ENCODE measurements at places on chromosomes 4 and X.

DNA sequence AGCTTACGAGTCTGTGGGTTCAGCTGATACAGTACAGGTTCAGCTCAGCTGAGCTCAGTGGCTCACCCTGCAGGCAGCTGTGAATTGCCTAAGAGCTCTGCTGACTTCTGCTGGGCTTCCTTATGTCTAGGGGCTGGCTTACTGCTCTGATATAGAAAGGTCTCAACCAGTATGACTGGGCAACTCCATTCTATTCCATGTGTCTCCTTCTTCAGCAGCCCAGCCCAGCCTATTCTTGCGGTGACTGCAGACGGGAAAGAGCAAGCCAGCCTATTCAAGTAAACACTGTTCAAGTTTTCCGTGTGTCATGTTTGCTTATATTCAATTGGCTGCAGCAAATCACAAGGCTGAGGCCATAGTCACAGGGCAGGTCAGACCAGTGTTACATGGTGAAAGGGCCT lies 615.4 kb upstream of the ZFP42 start:
- DNase-seq = no peak

DNA sequence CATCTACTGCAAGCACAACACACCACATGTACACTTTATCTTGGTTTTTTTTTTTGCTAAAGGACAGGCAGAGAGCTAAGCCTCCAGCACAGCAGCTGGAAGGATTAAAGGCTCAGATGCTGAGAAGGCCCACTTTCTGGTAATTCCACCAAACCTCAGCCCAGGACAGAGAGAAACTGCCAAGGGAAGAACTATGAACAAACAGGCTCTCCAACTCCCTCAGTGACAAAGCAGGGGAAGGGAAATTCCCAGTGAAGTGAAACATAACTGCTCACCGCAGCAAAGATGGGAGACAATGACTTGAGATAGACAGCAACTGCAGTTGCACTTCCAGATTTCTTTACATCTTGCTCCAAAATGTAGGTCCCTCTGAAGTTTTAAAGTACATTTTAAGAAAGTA lies 4.8 kb downstream of the PROM1 start:
- DNase-seq = no peak

DNA sequence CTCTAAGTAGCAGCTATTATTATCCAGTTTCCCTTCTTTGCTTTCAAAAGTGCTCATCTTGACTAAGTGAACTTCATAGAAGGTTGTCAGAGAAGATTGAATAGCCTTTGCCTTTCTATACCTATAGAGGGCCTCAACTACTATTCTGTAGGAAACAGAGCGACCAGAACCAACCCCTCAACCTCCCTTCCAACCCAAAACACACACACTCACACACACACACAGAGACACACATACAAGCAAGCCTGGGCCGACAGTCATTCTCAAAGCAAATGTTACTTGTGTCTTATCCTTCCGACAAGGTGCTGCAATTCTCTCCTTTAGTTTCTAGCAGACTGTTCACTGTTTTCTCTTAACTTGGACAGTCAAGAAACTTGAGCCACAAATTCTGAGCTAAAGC lies 201.6 kb downstream of the DCTD start:
- no peak for DNase-seq

DNA sequence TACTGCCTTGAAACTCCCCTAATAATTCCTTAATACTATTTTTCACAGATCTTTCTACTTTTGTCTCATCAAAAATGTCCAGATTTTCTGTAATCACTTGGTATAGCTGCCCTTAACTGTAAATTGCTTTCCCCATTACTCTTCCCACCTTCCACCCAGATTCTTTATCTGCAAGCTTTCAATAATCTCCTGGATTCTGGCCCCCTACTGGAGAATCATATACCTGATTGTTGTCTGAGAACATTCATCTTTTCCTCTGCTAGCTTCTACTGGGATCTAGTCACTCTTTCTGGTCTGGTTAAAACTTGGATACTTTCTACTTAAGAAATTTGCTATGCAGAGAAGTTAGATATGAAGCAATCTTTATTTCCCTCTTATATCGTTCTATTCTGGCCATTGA lies 552.6 kb downstream of the PCDH19 start:
- DNase-seq = no peak

DNA sequence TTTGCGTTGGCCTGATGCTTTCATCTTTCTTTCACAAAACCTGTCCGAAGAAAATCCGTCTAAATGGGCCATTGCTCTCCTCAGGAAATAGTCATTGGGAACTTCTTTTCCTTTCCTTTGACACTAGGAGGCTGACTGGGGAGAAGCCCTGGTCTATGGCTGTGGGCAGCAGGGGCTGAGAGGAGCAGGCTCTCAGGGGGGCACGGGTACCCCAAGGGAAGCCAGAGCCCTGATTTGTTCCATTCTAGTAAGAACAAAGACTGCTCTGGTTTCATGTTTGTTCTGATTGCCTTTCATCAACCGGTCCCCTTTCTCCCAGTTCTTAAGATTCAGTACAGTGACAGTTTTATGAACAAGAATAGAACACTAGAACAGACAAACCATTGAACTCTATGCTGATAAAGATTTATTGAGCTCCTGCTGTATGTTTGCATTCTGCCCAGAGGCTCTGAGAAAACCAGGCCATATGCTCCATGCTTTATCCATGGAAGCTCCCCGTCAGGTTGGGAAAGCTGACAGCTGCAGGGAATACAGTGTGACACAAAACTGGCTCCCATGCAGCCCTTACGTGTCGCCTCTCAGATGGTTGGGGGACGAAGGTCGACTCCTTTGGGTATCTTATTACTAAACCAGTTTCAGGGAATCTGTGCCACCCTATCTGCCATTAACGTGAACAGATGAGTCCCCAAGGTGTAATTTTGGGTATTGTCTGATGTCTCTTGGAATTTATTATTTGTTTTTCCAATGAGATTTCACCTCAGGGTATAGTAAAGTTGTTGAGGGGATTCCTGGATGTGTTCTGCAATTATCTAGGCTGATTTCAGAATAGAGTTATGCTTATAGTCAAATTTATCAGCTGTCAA lies 72.4 kb upstream of the MSANTD1 start:
- DNase-seq = no peak

GRCh38 chr4:124483048-124483906 lies 229.3 kb downstream of the ANKRD50 start:
- peak; percentile 17 for DNase-seq

- no peak for DNase-seq
Observed at GRCh38 chr4:48899950-48900349, 6.6 kb downstream of the OCIAD2 start.

DNA sequence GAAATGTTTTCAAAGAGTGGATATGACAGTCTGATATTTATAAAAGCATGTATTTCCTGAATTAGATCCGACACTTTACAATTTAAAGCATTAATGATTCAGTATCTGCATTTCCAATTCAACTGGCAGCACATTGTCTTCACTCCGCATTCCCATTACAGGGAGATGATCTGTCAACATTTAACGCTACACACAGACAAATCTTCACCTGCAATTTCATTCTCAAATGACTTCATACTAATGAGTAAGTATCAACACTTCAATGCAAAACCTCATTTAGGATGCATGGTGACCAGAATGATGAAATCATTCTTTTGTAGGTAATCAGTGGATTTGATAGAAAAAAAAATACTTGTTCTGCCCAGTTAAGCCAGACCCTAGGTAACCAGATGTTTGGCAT lies 749.6 kb downstream of the CENPC start:
- no peak for DNase-seq

- DNase-seq = no peak
Observed at GRCh38 chr4:79634111-79634510, 226.1 kb upstream of the GK2 start.

DNA sequence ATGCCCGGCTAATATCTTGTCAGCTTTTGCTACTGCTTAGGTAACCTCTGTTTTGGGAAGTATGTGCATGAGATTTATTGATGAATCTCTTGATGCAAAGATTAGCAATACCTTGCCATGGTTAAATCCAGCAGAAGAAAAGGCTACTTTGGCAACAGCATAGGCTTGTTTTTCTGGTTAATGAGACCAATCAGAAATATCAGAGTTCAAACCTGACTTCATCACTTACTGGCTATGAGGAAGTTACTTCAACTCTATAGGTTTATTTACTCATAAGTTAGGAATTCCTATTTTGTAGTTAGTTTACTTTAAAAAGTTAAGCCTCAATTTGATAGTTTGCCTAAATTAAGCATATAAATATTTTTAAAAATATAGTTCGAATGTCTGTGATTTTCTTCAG lies 93.1 kb downstream of the PDLIM5 start:
- DNase-seq = no peak

DNA sequence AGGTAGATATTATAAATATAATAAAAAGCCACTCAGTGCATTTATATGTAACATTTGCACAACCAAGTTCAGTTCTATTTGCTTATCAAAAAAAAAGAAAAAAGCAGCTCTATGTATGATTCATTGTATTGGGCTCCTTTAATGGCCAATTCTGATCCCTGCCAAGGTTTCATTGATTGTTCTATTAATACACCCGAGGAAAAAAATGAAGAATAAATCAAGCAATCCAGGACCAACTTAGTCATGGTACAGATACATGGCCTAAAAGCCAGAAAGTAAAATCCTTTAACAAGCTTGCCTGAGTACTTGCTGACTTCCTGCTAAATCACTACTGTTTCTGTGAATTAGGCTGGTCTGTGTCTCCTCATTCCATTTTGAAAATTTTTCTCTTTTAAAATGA lies 77.6 kb upstream of the PCDH7 start:
- DNase-seq = no peak

GRCh38 chrX:85941275-85941674 lies 106.1 kb downstream of the CHM start:
- no peak for DNase-seq

- no peak for DNase-seq
Observed at GRCh38 chr4:119034276-119035008, 101.2 kb upstream of the MYOZ2 start.

DNA sequence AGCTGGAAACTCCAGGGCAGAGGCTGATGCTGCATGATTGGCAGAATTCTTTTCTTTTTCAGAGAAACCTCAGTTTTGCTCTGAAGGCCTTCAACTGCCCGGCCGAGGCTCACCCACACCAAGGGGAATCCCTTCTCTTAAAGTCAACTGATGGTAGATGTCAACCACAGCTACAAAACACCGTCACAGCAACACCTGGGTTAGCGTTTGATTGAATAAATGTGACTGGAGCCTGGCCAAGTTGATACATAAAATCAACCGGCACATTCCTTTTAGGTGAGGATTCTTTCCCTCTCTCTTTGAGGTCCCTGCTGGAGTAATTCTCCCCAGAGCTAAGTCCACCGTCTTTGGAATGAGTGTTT lies 15.2 kb upstream of the KIAA0232 start:
- DNase-seq = no peak

- DNase-seq = no peak
Observed at GRCh38 chr4:153781280-153781679, 7.6 kb downstream of the SFRP2 start.

GRCh38 chr4:67718848-67719247 lies 17.9 kb upstream of the UBA6 start:
- no peak for DNase-seq

DNA sequence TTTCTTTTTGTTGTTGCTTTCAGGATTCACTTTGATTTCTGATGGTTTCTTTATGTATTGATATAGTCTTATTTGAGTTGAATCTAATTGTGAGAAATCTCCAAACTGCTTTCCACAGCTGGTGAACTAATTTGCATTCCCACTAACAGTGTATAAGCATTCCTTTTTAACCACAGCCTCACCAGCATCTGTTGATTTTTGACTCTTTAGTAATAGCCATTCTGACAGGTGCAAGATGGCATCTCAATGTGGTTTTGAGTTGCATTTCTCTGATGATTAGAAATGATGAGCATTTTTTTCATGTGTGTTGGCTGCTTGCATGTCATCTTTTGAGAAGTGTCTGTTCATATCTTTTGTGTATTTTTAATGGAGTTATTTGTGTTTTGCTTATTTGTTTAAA lies 1023.1 kb downstream of the SH3BGRL start:
- DNase-seq = no peak

DNA sequence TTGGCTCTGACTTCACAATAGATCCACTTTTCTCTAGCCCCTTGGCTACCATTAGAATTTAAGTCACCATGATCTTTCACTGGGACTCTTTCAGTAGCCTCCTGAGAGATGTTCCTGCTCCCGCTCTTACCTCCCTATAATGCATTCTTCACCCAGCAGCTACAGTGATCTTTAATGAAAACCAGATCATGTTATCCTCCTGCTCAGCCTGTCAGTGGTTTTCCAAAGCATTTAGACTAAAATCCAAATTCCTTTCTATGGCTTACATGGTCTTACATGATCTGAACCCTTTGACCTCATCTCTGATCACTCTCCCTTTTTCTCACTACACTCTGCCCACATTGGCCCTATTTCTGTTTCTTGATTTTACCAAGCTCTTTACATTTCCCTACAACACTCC lies 18.3 kb upstream of the RPS6KA3 start:
- no peak for DNase-seq
